NCI-H1048 (cell line): ENCODE measurements at places on chromosomes 5 and 9.

GRCh38 chr9:19720377-19720776 is 68.5 kb downstream of the SLC24A2 start:
- DNase-seq, result peak; percentile 12

DNA sequence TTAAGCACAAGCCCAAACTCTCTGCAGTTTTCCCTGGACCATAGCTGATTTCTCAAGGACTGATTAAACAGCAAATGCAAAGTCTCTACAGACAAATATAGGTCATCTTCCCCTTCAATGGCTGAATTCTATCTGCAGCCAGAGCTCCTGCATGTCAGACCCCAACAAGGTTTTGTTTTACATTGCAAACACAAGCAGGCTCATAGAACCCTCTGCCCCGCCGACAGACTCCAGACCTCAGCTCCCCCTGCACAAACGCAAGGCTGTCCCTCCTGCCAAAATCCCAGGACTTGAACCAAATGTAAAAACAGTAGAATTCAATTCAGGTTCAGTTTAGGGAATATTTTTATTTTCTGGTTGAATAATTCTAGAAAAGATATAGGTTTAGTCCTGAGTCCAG is 526.7 kb upstream of the TRPC7 start:
- DNase-seq, result no peak

- no peak for DNase-seq
Observed at GRCh38 chr9:10041726-10042229, 571.0 kb downstream of the PTPRD start.

DNA sequence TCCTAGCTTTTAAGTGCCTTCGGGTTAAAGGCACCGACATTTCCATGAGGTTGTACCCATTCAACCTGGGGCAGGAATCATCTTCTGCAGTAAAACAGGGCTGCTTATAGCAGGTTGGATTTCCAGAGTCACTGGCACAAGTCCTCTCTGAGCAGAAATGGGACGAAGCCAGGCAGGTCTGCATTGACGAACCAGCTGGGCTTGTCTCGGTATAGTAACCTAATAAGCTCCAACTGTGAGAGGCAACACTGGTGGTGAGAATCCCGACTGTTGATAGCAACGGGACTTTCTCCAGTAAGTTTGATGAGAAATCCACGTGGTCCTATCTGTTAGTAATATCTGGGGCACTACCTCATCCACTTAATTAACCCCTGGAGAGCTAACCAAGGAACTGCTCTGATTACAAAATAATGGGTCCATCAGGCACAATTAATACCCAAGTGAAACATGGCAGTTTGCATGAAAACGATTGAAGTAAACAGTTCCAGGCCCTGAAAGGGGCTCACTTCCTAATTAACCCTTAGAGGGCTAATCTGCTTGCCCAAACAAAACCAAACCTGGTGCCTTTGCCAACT is 491.0 kb upstream of the C9orf72 start:
- no peak for DNase-seq
